Glutamatergic neuron (in vitro differentiated cells): ENCODE measurements at places on chromosomes 5 and 9.

- no peak for DNase-seq
These were observed 38.9 kb upstream of the CEP72 start for GRCh38 chr5:573206-573605.

GRCh38 chr5:103374473-103374963 lies 116.0 kb downstream of the MACIR start:
- no peak for DNase-seq

DNA sequence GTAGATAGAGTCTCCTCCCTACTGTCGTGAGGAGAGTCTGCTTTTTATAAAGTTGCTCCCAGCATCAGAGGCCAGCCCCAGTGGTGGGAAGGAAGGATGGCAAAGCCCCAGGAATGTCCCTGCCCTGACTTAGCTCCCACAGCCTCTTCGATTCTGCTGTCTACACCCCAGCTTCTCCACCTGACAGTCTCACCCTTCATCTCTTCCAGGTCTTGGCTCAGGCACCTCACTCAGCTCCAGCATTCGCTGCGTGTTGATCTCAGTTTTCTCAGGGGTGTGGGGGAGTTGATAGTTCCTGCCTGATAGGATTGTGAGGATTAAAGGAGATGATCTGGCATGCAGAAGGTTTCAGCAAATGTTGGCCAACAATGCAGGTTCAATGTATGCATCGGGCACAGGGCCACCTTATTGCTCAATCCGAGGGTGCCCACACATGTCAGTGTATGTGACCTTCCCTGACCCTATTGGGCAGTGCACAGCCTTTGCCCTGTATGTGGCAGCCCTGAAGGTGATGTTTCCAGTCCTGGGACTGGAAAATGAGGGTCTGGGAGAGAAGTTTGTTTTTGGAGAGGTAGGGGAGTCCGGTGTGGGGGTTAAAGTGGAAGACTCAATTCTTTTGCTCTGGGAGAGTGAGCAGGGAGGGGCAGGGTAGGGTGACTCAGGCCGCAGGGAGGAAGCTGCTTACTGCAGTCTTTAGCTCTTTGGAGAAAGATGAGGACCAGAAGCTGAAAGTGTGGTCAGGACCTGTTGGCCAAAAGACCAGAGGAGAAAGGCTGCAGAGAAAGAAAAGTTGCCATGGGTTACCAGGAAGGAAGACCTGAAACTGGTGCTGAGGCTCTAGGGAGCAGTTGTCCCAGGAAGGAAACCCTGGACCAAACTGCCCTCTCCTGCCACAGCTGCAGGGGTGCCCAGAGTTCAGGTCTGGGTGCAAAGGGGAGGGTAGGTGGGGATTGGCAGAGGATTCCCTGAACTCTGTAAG lies 153.2 kb downstream of the MACROH2A1 start:
- no peak for DNase-seq

DNA sequence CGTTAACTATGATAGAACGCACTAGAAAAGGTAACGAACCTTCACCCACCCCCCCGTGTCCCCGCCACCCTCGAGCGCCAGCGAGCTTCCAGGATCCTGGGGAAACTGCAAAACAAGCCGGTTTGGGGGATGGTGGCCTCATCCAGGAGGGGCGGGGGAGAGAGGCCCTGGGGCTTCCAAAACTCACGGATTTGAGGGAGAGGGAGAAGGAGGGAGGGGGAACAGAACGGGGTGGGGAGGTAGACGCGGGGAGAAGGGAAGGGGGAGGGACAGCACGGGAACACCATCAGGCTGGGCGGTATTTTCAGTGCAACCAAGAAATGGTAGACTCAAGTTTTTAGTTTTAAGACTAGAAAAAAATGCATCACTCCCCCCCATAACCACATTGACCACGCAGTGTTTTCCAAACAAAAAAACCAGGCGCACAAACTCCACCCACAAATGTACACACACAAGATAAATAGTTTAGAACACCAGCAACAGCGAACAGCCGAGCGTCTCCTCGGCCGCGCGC lies 1.4 kb downstream of the NRARP start:
- DNase-seq, result peak; percentile 41

GRCh38 chr5:181181650-181182565 lies 23.1 kb downstream of the TRIM7 start:
- DNase-seq, result peak; percentile 78

- no peak for DNase-seq
These were observed 198.5 kb upstream of the FBN2 start for GRCh38 chr5:128736553-128736952.

DNA sequence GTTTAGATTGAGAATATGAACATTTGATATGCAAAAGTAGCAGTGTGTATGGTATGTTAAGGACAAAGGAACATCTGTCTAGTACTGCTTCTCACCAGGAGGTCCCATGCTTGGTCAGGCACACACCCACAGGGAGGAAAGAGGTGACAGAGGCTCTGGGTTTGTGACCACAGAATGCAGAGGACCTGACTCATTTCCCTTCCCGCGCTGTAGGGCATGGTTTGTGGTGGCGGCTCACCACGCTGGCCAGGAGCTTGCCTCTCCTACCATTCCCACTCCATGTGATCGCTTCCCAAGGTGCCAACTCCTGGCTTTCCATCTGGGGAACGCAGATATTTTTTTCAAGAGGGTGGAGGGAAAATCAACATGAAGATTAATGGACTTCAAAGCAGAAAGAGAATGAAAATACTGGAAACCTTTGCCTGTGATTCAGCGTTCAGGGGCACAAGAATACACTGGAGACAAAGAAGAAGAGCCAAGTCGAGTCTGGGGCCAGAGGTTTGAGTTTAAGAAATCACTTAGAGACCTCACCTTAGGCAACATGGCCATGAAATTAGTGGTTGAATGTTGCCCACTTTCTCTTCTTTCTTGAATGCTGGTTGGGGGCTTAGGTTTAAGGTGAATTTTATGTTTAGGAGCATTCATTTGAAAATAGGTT lies 477.8 kb downstream of the CCDC171 start:
- DNase-seq, result no peak

DNA sequence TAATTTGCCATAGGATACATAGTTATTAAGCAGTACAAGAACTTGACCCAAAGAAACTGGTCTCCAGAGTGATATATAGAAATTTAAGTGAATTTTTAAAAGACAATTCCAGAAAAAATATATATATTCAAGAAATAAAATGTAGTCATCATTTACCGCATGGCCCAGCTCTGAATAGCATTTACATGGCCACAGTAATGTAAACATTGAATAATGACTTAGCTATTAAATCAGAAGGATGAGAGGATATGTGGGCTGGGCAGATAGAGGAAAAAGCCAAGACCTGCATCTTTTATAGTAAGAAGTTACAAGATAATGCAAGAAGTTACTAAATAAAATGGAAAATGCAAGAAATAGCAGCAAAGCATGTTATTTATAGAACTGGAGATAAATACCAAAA lies 405.2 kb upstream of the WWC1 start:
- DNase-seq, result no peak

- no peak for DNase-seq
These were observed 1.7 kb downstream of the GFI1B start for GRCh38 chr9:132980157-132980556.

GRCh38 chr9:112896131-112896530 lies 5.5 kb upstream of the SLC46A2 start:
- DNase-seq, result no peak

DNA sequence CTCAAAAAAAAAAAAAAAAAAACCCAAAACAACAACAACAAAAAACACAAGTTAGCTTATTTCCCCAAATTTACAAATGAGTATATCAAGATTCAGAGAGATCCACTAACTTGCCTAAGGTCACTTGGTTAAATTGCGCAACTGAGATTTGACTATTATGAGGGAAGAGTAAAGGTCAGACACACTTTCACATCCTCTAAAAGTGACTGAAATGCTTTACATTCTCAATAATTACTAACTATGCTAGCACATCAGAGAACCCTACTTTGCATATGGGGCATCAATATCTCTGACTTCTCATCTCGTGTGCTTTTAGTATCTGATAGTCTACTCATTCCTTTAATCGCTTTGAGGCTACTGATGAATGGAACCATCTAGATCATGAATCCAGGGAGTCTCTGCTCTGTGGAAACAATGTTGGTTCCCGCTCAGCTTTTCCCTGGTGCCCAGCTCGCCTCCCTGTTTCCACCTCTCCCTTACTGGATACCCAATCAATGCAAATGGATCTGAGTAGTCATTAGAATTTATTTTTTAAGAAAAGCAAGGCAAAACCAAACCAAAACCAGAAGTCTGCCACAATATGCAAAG lies 182.1 kb upstream of the TRIM32 start:
- no peak for DNase-seq

DNA sequence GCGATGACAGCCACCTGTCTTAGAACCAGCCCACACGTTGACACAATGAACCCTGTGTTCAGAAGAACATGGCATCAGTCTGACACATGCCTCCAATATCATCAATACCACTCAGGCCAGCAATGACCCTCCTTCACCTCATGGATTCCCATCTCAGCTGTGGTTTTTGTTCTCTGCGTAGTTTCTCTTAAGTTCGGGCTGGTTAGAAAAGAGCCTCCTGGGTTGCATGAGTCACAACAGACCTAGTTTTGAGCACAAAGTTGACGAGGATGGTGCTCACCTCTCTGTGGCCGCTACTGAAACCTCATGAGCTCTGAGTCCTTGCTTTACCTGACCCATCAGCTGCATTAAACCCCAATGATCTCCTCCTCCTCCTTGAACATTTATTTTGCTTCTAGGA lies 299.9 kb downstream of the SPOCK1 start:
- DNase-seq, result no peak

DNA sequence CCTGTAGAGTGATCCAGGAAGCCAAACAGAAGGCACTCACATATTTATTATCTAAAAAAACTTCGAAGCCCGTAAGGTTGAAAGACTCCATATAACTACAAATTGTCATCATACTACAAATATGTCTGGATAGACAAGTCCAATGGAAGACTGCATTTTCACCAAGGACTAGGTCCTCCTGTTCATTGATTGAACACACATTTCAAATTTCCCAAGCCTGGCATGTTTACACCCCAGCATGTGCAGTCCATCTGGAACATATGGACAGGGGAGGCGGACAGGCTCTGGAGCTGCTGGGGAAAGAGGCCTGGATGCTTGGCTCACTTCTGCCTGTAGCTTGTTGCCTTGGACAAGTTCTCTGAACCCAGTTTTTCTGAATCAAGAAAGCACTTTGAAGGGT lies 378.7 kb downstream of the ENC1 start:
- peak; percentile 38 for DNase-seq

DNA sequence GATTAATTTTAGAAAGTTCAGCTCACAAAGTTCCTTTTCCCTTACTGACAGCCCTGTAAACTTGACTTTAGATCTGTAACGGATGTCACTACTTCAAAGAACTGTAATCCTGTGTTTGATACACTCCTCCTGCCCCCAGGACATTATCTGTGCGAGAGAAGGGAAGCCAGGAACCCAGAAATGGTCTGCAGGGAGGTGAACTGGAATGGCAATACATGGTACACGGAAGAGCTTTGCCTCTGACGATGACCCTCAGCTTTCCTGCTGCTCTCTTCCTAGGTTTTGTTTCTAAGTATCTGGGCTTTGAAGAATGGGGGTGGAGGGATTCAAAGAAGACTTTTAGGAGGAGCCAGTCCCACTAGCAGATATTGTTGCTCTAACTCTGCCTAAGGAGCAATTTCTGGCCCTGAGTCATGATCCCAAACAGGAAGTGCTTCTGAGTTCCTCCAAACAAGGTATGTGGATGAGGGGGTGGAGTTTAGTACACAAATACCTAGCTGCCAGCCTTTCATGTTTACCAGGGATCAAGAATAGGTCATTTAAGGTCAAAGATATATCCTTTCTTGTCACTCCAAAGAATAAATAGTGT lies 43.4 kb upstream of the TMC1 start:
- no peak for DNase-seq

GRCh38 chr5:137565450-137565849 lies 66.3 kb upstream of the SPOCK1 start:
- DNase-seq, result no peak

DNA sequence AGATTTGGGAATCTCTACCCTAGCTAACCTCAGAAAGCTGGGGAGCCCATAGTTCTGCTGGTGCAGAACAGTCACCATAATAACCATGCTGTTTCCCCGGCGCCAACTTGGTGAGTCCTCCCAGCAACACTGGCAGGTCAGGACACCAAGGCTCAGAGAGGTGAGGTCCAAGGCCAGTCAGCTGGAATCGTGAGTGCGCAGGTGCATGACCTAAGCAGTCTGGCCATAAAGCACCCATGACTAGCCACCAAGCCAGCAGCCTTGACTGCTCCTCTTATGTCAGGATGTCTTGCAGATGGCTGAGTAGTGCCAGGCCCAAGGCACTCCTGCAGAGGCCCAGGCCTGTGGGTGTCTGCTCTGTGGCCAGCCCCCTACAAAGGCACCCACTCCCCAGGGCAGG lies 2.6 kb downstream of the RNF44 start:
- DNase-seq, result no peak

DNA sequence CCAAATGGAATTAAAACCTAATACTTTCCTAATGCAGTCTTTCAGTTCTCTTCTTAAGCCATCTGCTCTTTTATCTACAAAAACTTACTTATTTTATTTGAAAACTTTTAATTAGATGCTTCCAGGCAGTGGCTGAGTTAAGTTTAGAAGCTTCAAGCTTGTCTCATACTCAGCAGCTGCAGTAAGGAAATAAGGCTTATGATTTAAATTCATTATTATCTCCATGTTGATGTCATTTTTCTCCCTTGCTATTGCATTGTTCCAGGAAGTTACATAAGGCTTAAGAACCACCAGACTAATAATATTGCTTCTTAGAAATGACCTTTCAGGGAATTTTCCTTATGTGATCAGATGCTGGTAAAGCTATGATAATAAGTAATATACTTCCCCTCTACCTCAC lies 119.6 kb downstream of the PPP2R2B start:
- no peak for DNase-seq

- DNase-seq, result no peak
These were observed 4.9 kb upstream of the IL4 start for GRCh38 chr5:132668706-132669454.

DNA sequence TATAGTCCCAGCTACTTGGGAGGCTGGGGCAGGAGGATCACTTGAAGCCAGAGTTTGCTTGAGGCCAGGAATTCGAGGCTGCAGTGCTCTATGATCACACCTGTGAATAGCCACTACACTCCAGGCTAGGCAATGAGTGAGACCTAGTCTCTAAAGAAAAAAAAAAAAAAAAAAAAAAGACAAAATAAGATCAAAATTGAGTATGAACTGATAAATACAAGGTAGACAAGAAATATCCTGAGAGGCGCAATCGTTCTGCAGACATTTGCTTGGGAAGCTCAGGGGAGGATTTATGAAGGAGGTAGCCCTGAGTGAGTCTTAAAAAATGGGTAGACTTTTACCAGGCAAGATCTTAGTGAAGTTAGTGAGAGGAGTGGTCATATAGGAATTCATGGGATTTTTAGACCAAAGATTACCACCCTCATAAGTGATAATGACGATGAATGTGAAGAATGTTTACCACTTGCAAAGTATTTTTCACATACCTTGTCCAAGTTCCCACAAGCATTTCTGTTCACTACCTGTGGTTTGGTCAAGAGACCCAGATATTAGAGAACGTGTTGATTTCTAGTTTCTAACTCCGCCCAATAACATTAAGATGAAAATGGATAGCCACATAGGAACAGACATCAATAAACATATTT lies 4.4 kb downstream of the PDCD1LG2 start:
- no peak for DNase-seq

DNA sequence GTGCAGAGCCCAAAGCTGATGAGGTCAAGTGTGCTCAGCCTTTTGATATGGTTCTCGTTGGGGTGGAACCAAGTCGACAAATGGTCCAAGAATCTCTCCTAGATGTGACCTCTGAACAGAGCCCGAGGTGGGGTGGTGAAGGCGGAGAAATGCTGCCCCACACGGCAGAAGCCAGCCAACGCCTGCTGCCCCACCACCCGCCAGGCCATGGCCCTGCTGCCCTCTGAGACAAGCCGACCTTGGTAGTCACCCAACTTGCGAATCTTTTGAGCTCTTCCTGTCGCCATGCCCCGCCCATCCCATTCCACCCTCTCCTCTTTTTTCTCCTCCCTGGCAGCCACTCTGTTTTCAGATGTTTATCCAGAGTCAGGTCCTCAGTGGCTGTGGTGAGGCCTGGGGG lies 91.5 kb upstream of the EGFLAM start:
- no peak for DNase-seq
